Peyer's patch (tissue), 4 donors: ENCODE measurements at places on chromosomes 1 and 21. TPM values are rescaled to one million over a fixed set of nuclear protein-coding genes. Genes with fewer than 3 reads are reported as not detected.

The VAV3 gene
- 32.1 TPM for total RNA-seq

The PIP5K1A gene
- total RNA-seq = 87.0 TPM

The LIPI gene
- not detected for total RNA-seq

GRCh38 chr1:160781186-160781766 lies 14.7 kb upstream of the LY9 start:
- no peaks in the 10 kb centered on the region for H3K27me3 ChIP-seq
- peak overlapping the region; percentile 80 for H3K27ac ChIP-seq
- H3K36me3 ChIP-seq = no peaks in the 10 kb centered on the region

The CELA3B gene
- not detected for total RNA-seq

The OR10J1 gene
- total RNA-seq = not detected

The NFASC gene
- total RNA-seq = 3.2 TPM

GRCh38 chr1:18907917-18908845 lies 5.8 kb upstream of the ALDH4A1 start:
- H3K4me1 ChIP-seq = peaks cover 3% of the 10 kb centered on the region
- DNase-seq = no peak
- no peaks in the 10 kb centered on the region for H3K36me3 ChIP-seq
- no peak overlapping the region for H3K4me3 ChIP-seq
